ENCODE measurements at places on chromosomes 5 and 9.

GRCh38 chr5:5588887-5589826, 166.7 kb downstream of the ICE1 start:
- no peak for DNase-seq

GRCh38 chr9:107283623-107284616, 841 bp downstream of the RAD23B start:
- DNase-seq, result peak; percentile 90

DNA sequence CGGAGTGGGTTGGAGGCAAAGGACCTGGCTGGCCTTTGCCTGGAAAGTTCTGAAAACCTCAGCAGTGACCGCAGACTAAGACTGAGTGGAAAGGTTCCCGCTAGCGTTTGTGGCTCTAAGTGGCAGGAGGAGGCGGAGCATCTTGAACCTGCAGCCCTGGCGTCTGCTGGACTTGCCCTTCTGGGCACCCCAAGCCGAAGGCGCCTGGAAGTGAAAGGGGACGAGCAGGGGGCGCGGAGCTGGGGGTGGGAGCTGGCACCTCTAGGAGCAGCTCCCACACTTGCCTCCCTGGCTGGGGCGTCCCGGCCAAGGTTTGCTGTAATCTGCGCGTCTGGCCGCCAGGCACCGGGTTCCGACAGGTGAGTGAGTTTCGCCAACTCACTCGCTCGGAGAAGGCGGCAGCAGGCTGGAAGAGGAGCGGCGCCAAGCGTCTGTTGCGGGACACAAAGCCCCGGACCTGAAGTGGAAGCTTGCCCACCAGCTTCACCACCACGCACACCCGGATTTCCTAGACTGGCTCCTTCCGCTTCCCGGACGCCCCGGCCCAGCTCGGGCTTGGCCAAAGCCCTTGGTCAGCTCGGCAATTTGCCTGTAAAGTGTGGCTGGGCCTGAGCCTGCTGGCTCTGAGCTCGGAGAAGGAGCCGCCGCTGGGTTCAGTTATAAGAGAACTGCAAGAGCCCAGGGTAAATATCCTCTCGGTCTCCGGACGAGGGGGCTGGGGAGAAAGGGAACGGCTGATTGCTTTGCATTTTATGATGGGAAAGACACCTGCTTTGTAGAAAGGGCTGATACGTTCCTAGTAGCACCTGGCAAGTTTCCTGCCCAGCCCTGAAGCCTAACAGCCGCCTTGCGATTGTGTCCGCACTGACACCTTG, at the start of gene GNA14:
TSS of gene GNA14 (minus strand) at position 89 of the 875 bp plus-strand sequence. CDS start 529 bp downstream, outside the sequence.
- DNase-seq, result no peak

- no peak for DNase-seq
Measured at GRCh38 chr5:39063037-39063436, 11.2 kb downstream of the RICTOR start.

DNA sequence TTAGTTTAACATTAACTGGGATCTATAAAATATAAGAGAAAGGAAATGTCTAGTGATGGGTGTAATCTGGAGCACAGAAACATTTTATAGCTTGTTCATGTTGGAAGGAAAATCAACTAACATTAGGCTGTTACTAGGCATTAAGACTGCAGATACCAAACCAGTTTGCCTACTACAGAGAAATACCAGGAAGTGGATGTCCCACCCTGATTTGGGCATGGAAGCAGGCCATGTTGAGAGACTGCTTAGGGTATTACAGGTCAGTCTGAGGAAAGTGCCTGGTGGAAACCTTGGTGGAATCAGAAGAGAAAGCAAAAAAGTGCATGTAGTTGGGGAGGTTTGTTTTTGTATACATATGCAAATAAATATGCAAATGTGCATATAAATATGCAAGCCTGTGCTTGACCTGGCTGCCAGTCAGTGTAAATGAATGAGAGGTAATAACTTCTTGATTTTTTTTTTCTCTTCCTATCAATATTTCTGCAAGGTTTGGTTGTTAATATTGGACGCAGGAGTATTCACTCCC, 9.6 kb upstream of the CCDC112 start:
- no peak for DNase-seq

DNA sequence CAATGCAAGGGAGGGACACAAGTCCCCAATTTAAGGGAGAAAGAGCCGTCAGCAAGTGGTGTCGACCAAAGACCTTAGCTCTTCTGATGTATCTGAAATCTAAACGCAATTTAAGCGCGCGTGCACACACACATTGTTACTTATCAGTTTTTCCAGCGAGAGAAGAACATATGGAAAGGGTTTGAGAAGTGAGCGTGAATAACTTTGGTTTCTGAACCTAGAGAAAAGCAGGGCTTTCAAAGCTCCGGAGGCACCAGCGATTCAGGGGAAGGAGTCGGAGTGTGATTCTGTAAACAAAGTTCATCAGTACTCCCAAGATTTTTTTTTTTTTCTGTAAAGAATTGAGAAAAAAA, 191.8 kb downstream of the MEF2C start:
- DNase-seq, result no peak

GRCh38 chr5:175544108-175544511, 65.8 kb downstream of the SFXN1 start:
- DNase-seq, result no peak

- no peak for DNase-seq
Measured at GRCh38 chr5:73450672-73451223, 2.2 kb upstream of the FOXD1 start.

Measured in HAP-1 (cell line).